Mesenchymal stem cell (in vitro differentiated cells and primary cell): ENCODE measurements at places on chromosomes 4 and X.

GRCh38 chr4:173413036-173413435 lies 14.1 kb upstream of the SCRG1 start:
- H3K27me3 ChIP-seq, result no peaks in the 10 kb centered on the region
- no peak overlapping the region for H3K4me3 ChIP-seq
- H3K27ac ChIP-seq, result no peak overlapping the region
- H3K36me3 ChIP-seq, result peaks cover 3% of the 10 kb centered on the region

DNA sequence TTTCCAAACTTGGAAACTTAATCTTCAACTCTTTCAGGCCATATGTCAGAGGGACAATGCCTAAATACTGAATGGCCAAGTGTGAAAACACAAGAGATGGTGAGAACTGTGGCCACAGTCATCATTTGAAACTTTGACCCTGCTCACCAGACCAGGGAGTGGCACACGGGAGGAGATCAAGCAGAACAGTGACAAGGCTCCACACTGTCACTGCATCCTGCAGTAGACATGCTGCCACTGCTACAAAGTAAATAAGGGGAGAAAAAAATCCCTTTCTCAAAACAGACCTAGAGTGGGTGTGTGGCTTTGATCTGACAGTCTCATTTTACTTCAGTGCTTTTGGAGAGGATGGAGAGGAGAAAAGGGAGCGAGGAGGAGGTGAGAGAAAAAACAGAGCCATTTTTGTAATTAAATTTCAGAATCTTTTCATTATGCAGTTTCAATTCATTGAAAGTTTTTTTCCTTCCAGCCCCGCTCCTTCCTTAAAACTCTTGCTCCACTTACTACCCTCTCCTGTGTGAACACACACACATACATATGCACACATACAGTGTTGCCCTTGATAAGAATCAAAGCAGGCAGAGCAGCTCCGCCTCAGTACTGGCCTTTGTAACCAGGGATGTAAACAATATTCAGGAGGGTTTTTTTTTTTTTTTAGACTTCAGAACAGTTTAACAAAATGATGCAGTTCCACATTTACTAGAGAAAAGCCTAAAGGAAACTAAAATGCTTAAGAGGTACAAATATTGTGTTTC lies 34.4 kb downstream of the NEXMIF start:
- no peaks in the 10 kb centered on the region for H3K4me1 ChIP-seq
- no peaks in the 10 kb centered on the region for H3K27me3 ChIP-seq
- no peak for DNase-seq
- H3K27ac ChIP-seq, result no peak overlapping the region
- H3K36me3 ChIP-seq, result no peaks in the 10 kb centered on the region

- H3K36me3 ChIP-seq, result no peaks in the 10 kb centered on the region
- no peaks in the 10 kb centered on the region for H3K27me3 ChIP-seq
- DNase-seq, result no peak
- no peaks in the 10 kb centered on the region for H3K4me1 ChIP-seq
- no peak overlapping the region for H3K27ac ChIP-seq
- no peak overlapping the region for H3K4me3 ChIP-seq
These were observed 88.1 kb upstream of the CCSER1 start for GRCh38 chr4:90039122-90039521.

DNA sequence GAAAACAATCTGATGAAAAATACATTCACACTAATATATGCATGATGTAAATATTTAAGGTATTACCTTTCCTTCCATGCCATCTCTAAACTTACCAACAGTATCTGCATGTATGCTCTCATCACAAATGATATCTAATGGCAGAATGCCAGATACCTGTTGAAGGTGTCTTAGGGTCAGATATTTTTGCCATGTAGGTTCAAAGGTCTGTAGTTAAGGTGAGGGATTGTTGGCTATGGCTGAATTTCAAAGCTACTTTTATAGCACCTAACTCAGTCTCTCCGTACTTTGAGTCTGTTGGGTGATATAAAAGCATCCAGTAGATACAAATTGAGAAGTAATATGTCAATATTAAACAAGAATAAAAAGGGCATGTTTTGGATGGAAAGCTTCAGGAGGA lies 19.8 kb upstream of the ANTXR2 start:
- no peaks in the 10 kb centered on the region for H3K36me3 ChIP-seq
- H3K4me3 ChIP-seq, result no peak overlapping the region
- H3K27me3 ChIP-seq, result no peaks in the 10 kb centered on the region
- H3K4me1 ChIP-seq, result peaks cover 1% of the 10 kb centered on the region

DNA sequence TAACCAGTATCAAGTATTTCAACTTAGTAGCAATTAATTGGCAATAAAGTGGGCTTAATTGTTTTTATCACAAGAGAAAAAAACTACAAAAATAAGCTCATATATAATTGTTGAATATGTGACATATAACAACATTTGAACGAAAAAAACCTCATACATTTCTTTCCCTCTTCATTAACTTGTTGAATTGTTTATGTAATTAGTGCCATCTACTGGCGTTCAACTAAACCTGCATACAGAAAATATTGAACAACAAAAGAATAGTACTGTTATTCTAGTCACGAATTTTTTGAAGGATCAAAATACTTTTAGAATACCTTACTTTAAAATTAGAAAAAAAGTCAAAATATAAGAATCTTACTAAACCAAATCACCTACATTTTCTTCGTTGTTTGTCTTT lies 586.5 kb upstream of the FTHL17 start:
- no peaks in the 10 kb centered on the region for H3K4me1 ChIP-seq
- no peak overlapping the region for H3K27ac ChIP-seq
- DNase-seq, result peak; percentile 29
- H3K36me3 ChIP-seq, result no peaks in the 10 kb centered on the region
- H3K27me3 ChIP-seq, result no peaks in the 10 kb centered on the region

DNA sequence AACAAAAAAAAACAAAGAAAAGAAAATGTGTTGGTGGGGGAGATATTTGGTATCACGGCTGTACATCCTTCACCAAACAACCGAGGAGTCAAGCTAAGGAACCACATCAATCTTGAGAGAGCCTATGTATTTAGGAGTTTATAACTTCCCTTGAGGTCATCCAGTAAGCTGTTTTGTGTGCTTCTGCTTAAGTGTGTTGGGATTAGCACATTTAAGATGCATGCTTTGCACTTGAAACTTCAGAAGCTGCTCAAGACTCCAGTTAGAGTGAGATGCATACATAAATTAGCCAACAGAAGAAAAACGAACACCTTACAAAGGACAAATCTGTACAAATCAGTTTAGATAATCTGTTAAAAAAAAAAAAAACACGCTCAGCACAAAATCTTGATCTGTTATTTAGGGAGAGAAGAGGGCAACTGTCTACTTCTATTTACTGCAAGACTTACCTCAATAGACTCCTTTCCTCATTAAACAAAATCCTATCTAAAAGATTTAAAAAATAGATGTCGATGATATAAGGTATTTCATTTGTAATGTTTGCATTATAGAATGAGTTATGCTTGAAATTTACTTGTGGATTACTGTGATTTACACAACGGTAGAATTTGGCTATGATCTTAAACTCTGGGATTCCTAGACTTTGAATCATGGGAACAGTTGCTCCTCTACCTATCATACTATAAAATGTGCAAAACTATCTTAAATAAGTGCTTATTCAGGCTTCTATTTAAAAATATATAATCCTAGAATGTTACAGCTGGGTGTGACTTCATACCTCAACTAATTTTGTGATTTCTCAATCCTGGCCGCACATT lies 53.8 kb upstream of the NAP1L5 start:
- no peak overlapping the region for H3K27ac ChIP-seq
- H3K36me3 ChIP-seq, result peaks cover 54% of the 10 kb centered on the region
- H3K27me3 ChIP-seq, result no peaks in the 10 kb centered on the region
- DNase-seq, result no peak
- no peak overlapping the region for H3K4me3 ChIP-seq
- H3K4me1 ChIP-seq, result no peaks in the 10 kb centered on the region

GRCh38 chr4:107388736-107389274 lies 331.2 kb downstream of the PAPSS1 start:
- DNase-seq, result no peak
- no peaks in the 10 kb centered on the region for H3K27me3 ChIP-seq
- H3K27ac ChIP-seq, result no peak overlapping the region
- no peaks in the 10 kb centered on the region for H3K36me3 ChIP-seq
- H3K4me1 ChIP-seq, result peaks cover 2% of the 10 kb centered on the region
- no peak overlapping the region for H3K4me3 ChIP-seq

DNA sequence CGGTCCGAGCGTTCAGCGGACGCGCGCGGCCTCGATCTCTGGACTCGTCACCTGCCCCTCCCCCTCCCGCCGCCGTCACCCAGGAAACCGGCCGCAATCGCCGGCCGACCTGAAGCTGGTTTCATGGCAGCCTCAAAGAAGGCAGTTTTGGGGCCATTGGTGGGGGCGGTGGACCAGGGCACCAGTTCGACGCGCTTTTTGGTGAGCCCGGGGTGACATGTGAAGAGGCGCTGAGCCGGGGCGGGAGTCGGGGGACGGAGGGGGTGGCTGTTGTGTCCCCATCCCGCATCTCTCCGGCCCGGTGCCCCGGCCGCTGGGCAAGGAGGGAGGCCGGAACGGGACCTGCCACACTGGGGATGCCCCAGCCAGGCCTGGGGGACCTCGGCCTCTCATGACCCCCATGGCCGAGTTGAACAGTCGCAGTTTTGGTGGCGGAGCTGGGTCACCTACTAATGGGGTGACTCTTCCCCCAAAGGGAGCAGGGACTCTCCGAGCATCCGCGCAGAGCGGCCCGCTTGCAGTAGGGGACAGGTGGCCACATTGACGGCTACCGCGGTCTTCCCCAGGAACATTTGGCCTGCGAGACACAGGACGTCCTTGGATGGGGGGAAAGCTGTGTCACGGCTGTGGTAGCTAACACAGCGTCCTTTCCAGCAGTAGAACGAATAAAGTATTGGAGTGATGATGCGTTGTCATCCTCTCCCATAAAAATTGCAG lies at the start of gene GK:
TSS of gene GK (plus strand) at position 9 of the 717 bp plus-strand sequence. CDS start at position 124, 115 bp downstream.
- H3K27me3 ChIP-seq, result no peaks in the 10 kb centered on the region
- no peaks in the 10 kb centered on the region for H3K36me3 ChIP-seq
- DNase-seq, result peak; percentile 31
- peak within 1 kb of the TSS; percentile 69 for H3K4me3 ChIP-seq
- no peak within 1 kb of the TSS for H3K27ac ChIP-seq
- peaks cover 1% of the 10 kb centered on the region for H3K4me1 ChIP-seq

- no peaks in the 10 kb centered on the region for H3K4me1 ChIP-seq
- H3K4me3 ChIP-seq, result no peak overlapping the region
- H3K27ac ChIP-seq, result no peak overlapping the region
- no peaks in the 10 kb centered on the region for H3K36me3 ChIP-seq
- no peak for DNase-seq
These were observed 181.7 kb upstream of the GPR101 start for GRCh38 chrX:137215467-137215866.

DNA sequence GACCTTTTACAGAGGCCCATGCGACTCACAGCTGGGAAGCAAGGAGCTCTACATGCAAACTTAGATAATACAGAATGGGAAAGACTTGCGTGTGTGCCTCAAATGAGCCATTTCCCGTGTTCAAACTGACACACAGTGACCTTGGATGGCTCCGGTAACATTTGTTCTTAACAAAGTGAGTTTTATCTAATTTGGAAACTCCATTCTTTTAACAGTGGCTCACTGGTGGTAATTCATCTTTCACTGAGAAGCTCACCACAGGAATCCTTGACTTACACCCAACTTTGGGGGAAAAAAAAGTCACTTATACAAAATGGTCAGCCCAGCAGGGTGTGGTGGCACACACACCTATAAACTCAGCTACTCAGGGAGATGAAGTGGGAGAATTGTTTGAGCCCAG lies 190.6 kb downstream of the LDB2 start:
- no peaks in the 10 kb centered on the region for H3K27me3 ChIP-seq
- no peaks in the 10 kb centered on the region for H3K36me3 ChIP-seq
- no peak overlapping the region for H3K4me3 ChIP-seq
- H3K4me1 ChIP-seq, result no peaks in the 10 kb centered on the region
